ENCODE measurements at places on chromosomes 5 and 9.
A peak's percentile ranks its signal among the peaks of the same experiment; 100 is the strongest.

- no peak for DNase-seq
Measured at GRCh38 chr5:88613051-88613450, 269.9 kb downstream of the MEF2C start.

GRCh38 chr9:91219557-91219956 lies 142.2 kb downstream of the AUH start:
- DNase-seq: no peak

GRCh38 chr5:125603321-125603720 lies 819.9 kb upstream of the GRAMD2B start:
- peak; percentile 63 for DNase-seq

- no peak for DNase-seq
Measured at GRCh38 chr9:2321523-2322148, 300.0 kb upstream of the VLDLR start.

DNA sequence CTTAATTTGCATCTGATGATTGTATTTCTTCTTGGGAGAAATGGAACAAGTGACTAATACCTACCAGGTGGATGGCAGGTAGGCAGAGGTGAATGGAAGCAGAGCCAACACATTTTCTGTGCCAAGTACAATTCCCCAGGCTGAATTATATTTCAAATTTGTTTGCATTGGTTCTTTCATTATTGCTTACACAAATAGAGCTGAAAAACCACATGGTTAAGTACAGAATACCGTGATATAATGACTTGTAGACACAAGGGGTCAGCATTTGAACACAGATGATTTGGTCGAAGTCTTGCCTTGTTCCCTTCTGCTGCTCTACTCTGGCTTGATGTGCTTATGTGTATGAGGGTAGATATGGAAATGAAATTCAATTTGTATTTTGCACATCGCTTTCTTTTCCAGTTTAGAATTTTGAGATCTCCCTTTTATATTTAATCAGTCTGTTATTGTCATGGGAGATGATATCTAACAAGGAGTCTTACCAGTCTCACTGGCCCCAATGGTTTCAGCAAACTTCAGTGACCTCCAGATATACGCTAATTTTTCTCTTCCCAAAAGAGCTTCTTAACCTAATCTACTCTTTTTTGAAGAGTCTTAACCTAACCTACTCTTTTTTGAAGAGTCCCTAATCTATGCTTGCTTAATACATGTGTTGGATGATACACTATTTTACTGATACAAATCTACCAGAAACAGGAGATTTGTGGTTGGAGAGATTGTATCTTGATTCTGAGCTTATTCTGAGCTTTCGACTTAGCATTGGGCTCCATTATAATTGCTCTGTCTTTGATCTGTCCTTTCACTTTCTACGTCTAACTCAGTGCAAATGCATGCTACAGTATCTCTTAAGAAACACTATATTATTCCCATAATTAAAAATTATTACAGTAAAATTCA lies 88.1 kb downstream of the PCSK1 start:
- DNase-seq: peak; percentile 60

GRCh38 chr9:107548298-107549142 lies 59.0 kb upstream of the KLF4 start:
- DNase-seq: peak; percentile 88

GRCh38 chr5:172854451-172854871 lies 20.4 kb downstream of the ERGIC1 start:
- no peak for DNase-seq

GRCh38 chr5:138960145-138960692 lies 85.1 kb upstream of the LRRTM2 start:
- DNase-seq: no peak

GRCh38 chr5:55929020-55929799 lies 65.6 kb downstream of the IL6ST start:
- DNase-seq: no peak

- no peak for DNase-seq
Measured at GRCh38 chr9:95230046-95230445, 87.5 kb downstream of the FANCC start.

GRCh38 chr9:128892221-128892921 lies 10.4 kb downstream of the LRRC8A start:
- peak; percentile 80 for DNase-seq

GRCh38 chr9:127159325-127159801 lies 36.9 kb upstream of the ANGPTL2 start:
- DNase-seq: peak; percentile 89

DNA sequence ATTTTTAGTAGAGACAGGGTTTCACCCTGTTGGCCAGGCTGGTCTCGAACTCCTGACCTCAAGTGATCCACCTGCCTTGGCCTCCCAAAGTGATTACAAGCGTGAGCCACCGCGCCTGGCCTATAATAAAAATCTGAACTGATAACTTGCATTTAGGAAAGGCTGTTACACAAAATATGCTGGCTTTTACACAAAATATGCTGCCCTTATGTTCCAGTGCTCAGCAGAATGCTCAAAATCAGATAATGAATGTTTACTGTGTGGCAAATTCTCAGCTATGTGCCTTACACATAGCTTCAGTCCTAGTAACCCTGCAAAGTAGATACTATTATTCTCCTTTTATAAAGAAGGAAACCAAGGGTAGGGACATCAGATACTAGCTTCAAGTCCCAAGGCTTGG lies 141.3 kb upstream of the MSX2 start:
- no peak for DNase-seq

- DNase-seq: peak; percentile 95
Measured at GRCh38 chr5:125408448-125409233, 662.2 kb upstream of the ZNF608 start.

- peak; percentile 6 for DNase-seq
Measured at GRCh38 chr9:99555792-99556191, 265.9 kb upstream of the NR4A3 start.

GRCh38 chr5:4976902-4977301 lies 163.2 kb upstream of the ADAMTS16 start:
- peak; percentile 91 for DNase-seq

Data from astrocyte (in vitro differentiated cells and primary cell).